ENCODE measurements at places on chromosomes 11 and 22.

DNA sequence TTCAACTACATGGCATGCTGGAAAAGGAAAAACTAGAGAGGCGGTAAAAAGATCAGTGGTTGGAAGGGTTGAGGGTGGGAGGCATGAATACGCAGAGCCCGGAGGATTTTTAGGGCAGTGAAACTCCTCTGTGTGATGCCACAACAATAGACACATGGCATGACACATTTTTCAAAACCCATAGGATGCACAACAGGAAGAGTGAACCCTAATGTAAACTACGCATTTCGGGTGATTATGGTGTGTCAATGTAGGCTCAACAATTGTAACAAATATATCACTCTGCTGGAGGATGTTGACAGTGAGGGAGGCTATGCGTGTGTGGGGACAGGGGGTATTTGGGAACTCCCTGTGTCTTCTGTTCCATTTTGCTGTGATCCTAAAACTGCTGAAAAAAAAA lies 15.7 kb upstream of the FAM83F start:
- DNase-seq, result no peak

DNA sequence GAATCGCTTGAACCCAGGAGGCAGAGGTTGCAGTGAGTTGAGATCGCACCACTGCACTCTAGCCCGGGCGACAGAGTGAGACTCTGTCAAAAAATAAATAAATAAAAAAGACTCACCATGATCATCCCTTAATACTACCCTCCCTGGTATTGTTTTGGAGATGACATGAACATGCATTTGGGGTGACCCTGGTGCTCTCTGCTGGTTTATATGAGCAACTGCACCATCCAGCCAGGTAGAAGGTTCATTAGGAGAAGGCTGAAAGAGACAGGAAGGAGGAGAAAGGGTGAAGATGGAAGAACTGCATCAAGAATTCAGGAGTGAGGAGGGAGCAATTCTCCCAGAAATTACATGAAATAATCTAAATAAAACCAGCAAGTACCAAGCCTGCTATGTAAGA lies 37.8 kb downstream of the SLC5A1 start:
- DNase-seq, result no peak

- DNase-seq, result no peak
These were observed 834 bp upstream of the FADS1 start for GRCh38 chr11:61817471-61818202.

DNA sequence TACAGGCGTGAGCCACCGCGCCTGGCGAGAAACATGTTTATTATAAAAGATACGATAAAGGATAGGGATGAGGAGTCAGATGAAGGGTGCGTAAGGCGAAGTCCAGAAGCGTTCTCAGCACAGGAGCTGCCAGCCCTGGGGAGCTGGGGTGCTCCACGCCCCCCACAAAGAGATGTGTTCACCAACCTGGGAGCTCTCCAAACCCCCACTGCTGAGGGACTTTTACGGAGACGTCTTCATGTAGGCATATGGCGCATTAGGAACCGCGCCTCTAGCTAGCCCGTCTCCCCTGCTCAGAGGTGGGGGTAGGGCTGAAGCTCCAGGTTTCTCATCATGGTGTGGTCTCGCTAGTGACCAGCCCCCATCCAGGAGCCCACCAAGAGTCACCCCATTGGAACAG lies 8.4 kb upstream of the ZBED4 start:
- no peak for DNase-seq

- DNase-seq, result peak; percentile 6
These were observed 23.8 kb downstream of the LRRC10B start for GRCh38 chr11:61532134-61533038.

DNA sequence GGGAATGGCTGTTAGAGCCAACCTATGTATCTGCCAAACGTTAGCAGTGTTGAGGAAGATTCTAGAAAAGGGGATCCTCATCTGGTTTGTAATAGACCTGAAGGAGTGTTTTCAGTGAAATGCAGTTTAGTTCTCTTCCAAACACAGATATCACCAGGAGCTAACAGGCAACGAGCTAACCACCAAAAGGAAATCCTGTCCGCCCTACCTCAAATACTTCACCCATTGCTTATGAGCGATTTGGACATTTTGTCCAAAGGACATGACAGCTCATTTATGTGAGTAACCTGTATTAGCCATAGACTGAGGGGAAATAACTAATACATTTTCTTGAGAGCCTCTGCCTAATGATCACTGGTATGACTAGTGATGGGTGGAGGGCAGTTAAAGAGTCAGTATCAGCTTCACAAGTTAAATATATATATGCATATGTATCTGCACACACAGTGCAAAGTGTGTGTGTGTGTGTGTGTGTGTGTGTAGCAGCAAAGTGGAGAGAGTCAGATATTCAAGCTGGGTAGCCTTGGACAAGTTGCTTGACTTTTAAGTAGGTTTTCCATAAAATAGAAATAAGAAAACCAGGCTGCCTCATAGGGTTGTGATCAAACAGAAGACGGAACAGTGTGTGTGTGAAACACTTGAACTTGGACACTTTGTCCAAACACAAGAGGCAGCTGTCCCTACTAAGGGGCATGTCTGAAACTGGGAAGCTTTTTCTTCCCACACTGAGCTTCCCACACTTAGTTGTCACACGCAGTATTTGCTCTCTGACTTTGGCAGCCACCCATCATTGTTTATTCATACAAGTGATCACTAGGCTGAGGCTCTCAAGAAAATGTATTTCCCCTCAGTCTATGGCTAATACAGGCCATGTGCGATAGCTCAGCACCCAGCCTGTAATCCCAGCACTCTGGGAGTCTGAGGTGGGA lies 940 bp upstream of the C11orf91 start:
- no peak for DNase-seq
